Stomach (tissue), 19 donors: ENCODE measurements at places on chromosomes 5 and 9. TPM values are rescaled to one million over a fixed set of nuclear protein-coding genes. Genes with fewer than 3 reads are reported as not detected.
A peak's percentile ranks its signal among the peaks of the same experiment; 100 is the strongest.

Gene SIMC1
- total RNA-seq = 20.9 TPM

- no peak for DNase-seq
Measured at GRCh38 chr5:78761840-78762239, 113.3 kb upstream of the LHFPL2 start.

DNA sequence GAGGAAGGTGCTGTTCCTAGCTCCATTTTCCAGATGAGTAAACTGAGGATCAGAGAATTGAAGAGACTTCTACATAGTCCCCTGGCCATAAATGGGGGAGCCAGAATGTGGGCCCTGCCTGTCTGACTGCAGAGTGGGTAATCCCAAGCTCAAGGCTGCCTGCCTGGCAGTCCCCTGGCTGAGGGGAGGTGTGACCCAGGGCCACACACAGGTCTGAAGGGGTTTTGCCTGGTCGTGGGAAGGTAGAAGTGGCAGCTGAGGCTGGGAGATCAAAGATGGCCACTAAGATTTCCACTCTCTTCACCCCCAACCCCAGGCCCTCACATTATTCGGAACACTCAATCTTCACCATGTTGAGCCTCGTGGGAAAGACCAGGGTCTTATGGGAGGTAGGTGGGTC is 176.3 kb downstream of the MACROH2A1 start:
- DNase-seq = no peak

Gene SCGB3A2
- not detected for total RNA-seq

DNA sequence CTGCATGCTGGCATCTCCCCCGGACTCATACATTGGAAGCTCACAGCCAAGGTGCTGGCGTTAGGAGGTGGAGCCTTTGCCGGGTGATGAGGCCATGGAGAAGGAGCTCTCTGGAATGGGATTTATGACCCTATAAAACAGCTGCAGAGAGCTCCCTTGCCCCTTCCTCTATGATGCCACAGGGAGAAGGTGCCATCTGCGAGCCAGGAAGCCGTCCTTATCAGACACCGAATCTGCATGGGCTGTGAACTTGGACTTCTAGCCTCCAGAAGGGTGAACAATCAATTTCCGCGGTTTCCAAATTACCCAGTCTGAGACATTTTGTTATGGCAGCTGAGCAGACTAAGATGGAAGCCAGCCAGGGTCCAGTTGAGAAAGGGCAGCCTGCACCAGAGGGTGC is 381.2 kb upstream of the IRX1 start:
- peak; percentile 8 for DNase-seq

DNA sequence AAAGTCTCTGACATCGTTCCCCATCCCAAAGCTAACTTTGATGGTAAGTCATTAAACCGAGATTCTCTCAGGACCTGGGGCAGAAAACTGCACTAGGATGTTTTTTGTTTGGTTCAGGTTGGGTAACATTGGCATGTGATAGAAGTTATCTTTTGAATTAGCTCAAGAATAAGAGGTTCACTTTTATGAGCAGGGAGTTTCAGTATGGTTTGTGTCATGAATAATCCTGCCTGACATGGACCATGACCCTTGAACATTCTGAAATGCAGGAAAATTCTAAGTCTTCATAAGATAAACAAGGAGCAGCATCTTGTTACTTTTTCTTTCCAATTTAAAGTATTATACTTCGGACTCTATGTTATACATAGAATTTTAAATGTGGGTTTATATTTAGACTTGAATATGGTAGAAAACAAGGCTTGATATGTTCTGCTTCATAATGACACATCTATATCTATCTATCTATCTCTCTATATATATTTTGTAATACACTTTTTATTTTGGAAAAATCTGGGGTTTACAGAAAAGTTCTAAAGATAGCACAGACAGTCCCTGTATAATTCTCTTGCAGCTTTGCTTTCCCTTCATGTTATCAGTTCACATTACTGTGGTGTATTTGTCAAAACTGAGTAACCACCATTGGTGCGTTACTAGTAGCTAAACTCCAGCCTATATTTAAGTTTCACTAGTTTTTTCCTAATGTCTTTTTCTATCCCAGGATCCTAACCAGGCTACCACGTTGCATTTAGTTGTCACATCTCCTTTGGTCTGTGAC is 102.7 kb upstream of the TAF11L2 start:
- no peak for DNase-seq

DNA sequence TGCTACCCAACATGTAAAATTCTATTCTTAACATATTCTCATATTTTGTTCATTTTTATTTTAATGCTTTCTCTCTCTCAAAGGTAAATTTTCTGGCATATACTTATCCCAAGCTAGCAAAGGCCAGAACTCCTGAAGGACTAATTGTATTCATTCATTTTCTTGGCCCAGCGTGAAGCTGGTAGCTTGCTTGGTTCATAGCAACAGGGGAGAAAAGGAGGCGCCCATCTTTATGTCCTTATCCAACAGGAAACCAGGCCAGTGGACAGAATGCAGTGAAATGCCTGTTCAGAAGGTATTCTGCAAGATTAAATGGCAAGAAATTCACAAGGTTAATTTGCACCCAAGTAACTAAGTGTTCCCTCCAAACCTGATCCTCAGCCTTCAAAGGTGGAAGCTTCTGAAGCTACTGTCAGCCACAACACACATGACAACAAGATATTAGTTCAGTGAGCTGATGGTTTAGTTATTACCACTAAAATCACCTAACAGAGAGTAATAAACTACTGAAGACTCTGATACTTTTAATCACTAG is 5.6 kb downstream of the EFNA5 start:
- no peak for DNase-seq

DNA sequence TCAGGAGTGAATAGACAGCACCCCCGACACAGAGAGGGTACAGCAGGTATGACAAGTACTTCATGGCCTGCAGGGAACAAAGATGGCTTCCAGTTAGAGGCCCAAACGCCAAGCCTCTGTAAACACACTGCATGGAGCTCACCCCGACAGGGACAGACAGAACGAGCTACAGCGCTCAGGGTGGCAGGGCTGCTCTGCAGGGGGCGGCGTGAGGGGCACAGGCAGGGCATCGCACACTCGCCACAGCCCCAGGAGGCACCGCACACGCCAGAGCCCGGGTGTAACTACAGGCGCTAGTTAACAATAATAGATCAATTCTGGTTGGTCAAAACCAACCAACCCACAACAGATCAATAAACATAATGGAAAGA is 21.1 kb downstream of the CLPTM1L start:
- DNase-seq = no peak

DNA sequence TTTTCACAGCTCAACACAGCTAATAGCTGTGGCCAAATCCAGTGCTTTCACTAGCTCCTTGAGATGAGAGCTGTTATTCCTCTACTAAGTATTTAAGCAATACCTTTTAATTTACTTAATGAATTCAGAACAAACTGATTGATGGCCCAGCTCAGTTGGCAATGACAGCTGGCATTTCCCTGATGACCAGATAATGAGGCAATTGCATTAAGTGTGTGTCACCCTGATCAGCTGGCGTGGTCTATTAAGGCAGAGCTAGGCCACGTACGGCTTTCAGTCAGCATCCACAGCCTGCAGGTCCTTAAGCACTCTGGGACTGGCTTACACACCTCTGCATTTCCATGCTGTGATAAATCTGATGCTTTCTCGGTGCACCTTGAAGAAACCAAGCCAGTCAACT is 34.4 kb downstream of the TTLL11 start:
- peak; percentile 15 for DNase-seq

GRCh38 chr5:143186623-143187022 is 216.9 kb downstream of the NR3C1 start:
- DNase-seq = no peak

- DNase-seq = no peak
Measured at GRCh38 chr9:4197548-4197947, 102.3 kb downstream of the GLIS3 start.

Gene NOXA1
- total RNA-seq = 8.3 TPM

- no peak for DNase-seq
Measured at GRCh38 chr5:20369518-20369885, 381.5 kb upstream of the CDH18 start.

Gene FOXD4L3
- not detected for total RNA-seq

DNA sequence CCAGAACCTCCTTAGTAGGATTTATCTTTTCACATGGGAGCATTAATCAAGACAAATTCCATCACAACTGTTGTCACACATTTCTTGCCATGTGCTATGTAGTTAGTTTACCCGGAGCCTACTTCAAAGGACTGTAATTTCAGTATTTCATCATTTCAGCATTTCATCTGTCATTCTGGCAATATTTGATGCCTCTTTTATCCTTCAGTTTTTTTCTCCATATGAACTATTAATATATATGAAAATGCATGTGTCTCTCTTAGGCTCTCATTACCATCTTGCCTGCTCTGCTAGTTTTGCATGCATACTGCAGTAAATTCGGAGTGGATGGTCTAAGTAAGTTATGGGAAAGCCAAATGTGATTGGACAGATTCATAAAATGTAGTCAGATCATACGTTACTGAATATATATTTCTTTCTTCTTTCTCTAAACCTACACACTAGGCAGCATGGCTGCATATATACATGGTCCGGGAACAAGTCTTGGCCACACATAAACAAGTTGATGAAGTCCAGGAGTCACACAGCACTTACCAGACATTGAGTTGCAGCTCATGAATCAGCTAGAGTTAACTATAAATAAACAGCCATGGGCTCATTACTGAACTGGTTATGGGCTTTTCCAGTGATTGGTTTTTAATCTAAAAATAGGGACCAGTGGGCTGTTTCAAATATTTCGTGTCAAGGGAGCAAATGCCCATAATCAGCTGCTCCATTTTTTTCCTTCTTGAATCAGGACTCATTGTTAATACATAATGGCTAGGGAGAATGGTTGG is 46.6 kb downstream of the SPATA31D1 start:
- DNase-seq = no peak
